CD4-positive, alpha-beta T cell treated with Interleukin-15 for 1 hour (primary cell): ENCODE measurements at places on chromosomes 1 and 21.

DNA sequence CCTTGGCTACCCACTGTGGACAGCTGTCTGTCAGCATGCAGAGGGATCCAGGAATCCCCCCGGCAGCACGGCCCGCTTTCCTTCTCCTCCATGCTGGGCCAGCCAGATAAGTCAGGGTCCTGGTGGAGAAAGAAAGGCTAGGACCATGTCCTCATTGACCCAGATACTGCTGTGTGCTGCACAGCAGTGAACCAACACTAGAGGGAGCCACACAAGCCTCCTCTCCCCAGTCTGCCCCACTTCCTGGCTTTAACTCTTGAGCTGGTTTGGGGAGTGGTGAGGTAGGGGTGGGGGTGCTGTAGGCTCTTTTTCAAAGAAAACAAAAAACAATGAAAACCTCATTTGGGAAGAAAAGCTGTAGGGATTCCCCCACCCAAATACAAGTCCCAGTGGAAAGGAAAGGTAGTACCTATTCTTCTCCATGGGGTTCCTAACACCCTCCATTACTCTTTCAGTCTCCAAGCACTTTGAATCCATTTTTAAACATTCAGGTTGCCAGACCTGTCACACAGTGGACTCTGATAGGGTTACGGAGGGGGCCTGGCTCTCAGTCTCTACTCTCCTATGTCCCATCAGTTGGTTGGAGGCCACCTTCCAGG, 84.9 kb upstream of the CD1D start:
- DNase-seq: peak; percentile 20

GRCh38 chr1:150018165-150018564, 7.6 kb upstream of the OTUD7B start:
- DNase-seq: no peak

- no peak for DNase-seq
These were observed 271.7 kb downstream of the DUSP10 start for GRCh38 chr1:221470000-221470698.

DNA sequence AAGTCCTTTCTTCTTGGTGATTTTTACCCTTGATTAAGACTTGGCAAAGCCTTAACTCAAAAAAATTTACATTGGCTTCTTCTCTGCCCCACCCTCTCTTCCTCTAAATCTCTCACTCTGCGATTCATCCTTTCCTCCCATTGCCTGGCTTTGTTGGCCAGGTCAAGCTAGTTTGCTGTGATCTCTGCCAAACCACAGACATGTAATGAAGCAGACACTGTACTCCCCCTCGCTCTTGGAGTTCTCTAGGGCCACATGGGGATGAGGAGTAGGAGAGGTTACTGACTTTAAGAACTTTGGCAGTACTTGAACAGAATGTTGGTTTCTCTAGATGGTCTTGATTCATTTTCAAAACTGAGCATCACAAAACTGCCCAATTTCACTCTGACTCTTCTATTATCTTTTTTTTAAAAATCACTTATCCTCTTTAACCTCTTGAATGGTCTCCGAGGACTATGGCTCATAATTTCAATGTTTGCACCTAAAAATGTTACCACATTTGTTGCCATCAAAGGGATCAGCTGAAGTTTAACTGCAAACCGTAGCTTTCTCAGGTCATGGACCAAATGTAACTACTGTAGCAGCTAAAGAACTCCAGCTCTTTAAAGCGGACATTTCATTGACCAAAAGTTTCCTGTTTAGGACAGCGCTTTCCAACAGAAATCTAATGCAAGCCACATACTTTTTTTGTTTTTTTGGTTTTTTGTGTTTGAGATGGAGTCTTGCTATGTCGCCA, 62.7 kb upstream of the IPO9 start:
- no peak for DNase-seq

GRCh38 chr1:67748630-67749029, 63.6 kb downstream of the GADD45A start:
- no peak for DNase-seq
